Endothelial cell of umbilical vein (primary cell): ENCODE measurements at places on chromosomes 5 and 9. TPM values are rescaled to one million over a fixed set of nuclear protein-coding genes. Genes with fewer than 3 reads are reported as not detected.

DNA sequence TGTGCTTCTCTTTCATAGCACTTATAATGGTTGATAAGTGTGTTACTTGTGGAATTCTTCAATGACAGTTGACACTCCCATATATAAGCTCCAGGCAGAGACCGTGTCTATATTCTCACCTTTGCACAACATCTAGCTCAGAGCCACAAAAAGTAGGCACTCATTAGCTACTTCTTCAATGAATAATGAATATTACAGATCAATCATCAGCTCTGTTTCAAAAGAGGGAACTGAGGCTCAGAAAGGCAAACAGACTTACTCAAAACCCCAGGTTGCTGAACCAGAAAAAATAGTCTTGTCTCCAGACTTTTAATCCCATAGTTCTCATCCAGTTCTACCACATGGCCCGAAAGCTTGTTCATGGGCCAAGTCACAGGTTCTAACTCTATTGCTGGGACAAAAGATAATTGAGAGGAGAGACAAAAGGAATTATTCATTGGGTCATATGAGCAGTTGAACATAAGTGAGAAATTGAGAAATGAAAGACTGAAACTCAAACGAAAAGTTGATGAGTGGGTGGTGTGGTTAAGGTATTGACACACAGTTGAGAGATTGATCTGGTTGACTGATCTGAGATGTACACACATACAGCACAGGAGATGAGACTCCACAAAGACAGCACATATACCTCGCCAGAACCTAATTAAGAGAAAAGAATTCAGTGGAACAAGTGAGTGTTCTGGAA, 381.6 kb downstream of the EFNA5 start:
- DNase-seq = no peak

DNA sequence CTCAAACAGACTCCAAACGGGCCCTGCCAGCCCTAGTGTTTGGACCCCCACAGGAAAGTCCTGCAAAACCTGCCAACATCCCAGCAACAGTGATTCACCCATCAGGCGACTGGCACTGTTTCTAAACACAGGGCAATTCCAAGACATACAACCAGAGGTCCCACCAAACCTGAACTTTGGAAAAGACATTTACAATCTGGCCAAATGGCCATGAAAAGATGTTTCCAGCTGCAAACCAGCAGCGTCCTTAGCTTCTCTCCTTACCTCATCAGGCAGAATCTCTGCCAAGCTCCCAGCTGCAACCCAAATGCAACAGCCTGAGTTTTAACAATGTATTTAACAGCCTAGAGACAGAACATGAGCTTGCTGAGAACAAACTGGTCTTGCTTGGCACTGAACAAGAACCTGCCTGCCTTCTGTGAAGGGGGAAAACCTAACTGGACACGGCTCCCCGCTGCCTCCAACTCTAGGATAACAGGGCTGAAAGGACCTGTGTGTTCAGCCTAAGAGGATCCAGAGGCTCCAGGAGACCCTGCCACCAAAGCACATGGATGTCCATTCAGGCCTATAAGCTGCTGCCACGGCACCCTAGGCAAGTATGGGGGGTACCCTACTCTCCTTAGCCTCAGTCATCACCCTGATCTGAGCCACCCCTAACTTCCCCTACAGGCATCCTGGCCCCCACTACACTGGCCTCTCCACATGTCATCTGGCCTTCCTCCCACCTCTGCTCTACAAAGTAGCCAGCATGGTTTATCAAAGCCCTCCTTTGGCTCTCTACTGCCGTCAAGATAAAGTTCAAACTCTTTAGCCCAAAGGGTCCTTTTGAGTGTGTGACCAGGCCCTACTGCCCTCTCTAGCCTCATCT, 5.6 kb downstream of the P4HA2 start:
- peak; percentile 41 for DNase-seq

DNA sequence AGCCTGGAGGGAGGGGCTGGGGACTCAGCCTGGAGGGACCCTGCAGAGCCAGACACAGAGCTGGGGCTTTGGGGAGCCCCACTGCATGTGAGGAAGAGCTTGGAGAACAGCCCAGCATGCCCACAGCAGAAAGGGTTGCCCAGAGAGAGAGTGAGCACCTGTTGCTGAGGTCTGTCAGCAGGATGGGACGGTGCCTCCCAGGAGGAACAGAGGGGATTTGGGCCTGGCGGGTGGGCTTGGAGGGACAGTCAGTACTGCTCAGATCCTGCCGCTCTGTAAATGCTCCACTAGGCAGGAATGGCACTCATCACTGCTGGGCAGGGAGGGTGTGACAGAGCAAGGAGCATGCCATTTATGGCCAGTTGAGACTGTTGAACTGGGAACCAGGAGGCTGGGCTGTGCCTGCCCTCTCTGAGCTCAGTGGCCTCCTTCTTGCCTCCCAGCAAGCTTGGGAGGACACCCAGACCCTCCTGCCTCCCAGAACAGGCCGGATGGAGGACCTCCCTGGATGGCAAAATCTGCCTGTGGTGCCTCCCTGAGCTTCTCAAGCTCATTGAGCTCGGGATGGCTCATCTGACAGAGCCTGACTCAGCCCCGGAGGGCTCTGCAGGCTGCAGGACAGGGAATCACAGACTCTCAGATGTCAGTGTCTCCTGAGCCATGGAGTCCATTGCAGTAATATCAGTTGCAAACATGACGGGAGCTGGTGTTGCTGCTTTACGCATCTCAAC, 786 bp upstream of the HRCT1 start:
- DNase-seq = no peak

DNA sequence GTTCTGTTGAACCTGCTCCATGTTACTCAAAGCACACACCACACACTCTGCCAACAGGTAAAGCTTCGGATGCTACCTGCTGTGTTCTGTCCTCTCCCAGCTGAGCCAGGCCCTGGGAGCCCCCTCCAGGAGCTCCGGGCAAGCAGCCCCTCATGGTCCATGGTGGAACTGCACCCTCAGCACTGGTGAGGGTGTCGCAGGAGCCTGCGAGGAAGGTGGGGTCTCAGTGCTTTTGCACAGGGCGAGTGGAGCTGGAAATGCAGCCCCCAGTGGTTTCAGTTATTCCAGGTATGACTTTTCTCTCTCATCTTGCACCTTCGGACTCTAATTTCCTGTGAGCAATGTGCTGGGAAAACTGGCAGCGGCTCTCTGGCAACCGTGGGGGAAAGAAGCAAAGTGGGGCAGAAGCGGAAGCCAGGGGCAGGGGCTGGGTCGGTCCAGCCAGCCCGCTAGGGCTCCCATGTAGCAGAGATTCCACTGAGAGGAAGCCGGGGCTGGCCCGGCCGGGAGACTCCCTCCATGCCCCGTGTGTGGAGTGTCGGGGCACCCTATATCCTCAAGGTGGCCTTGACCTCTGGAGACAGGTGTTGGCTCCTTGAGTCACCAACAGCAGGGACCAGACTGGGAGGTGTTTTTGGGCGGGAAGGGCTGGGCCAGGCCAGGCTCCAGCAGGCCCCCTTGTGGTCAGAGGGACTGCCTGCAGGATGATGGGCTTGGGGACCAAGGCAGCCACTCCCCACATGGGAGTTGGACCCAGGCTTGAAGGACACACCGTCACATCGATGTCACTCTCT, 75.6 kb upstream of the PRSS3 start:
- no peak for DNase-seq

- no peak for DNase-seq
Observed at GRCh38 chr9:135220601-135221575, 133.4 kb downstream of the OLFM1 start.

- no peak for DNase-seq
Observed at GRCh38 chr5:65907135-65907534, 19.2 kb upstream of the ERBIN start.

DNA sequence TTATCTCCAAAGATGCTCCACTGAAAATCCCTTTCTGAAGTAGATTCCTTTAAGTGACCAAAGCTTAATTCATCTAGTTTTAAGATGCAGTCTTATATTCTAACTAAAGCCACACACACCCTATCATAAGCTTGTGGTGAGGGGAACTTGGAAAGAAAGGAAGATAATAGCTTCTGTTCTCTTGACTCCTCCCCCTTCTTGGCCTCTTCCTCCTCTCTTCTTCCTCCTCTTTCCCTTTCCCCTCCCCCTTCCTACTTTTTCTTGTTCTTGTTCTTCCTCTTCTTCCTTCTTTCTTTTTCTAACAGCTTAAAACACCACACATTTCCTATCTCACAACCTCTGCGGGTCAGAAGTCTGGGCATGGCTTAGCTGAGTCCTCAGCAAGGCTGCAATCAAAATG, 23.5 kb downstream of the IL7R start:
- DNase-seq = no peak

GRCh38 chr5:157463081-157463480, 3.1 kb downstream of the NIPAL4 start:
- no peak for DNase-seq

- DNase-seq = no peak
Observed at GRCh38 chr5:153523211-153523610, 32.7 kb downstream of the GRIA1 start.

DNA sequence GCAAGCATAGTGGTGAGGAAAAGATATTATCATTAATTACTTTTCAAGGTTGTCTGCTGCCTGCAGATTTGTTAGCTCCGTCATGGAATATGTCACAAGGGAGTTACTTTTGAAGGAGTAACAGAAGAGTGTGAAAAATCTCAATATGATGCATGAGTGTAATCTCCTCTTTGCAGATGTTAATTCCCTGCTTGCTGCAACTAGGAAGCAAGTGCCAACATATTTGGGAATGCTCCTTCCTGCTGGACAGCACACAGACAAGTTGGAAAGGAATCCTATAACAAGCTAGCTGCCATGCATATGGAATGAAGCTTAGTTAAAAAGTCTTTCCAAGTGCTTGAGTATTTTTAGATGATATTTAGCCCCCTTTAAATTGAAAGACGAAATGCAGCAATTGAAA, 2023.6 kb upstream of the CDH6 start:
- DNase-seq = no peak

- no peak for DNase-seq
Observed at GRCh38 chr9:23941051-23941450, 115.0 kb upstream of the ELAVL2 start.

- DNase-seq = no peak
Observed at GRCh38 chr5:142847898-142848790, 78.0 kb downstream of the ARHGAP26 start.

DNA sequence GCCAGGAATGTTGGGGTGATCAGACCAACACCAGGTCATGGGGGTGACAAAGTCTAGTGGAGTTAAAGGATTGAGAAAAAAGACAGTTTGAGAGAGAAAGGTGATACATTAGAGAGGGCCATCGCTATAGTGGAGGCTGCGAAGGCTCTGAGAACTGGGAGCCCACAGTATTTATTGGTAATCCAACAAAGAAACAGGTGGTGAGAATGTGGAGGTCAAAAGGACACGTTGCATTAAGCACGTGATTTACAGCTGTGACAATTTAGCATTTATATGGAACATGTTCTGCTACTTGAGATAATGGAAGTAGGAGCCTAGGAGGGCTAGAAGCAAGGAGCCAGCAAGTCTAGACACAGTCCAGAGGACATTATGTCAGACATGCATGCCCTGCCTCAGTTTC, 2086.5 kb upstream of the C9orf72 start:
- no peak for DNase-seq

DNA sequence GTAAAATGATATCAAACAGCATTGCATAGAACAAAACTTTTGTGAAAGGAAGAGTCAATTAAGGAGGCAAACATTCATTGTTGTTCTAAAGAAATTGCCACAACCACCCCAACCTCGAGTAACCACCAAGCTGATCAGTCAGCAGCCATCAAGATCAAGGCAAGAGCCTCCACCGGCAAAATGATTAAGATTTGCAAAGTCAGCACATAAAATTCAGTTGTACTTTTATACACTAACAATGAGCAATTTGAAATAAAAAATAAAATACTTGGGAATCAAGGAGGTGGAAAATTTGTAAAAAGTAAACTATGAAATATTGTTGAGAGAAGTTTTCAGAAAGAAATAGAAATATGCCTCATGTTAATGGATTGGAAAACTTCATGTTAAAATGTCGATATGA, 1118.5 kb downstream of the PTPRD start:
- DNase-seq = no peak

DNA sequence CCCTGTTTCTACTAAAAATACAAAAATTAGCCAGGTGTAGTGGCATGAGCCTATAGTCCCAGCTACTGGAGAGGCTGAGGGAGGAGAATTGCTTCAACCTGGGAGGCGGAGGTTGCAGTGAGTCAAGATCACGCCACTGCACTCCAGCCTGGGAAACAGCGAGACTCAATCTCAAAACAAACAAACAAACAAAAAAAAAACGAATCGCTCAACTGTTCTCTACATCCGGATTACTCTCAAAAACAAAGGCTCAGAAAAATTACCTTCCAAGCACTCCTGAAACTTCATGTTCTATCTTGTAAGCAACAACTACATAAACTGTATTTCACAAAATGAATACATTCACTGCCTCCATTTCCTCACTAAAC, 14.0 kb downstream of the UBAP2 start:
- no peak for DNase-seq

DNA sequence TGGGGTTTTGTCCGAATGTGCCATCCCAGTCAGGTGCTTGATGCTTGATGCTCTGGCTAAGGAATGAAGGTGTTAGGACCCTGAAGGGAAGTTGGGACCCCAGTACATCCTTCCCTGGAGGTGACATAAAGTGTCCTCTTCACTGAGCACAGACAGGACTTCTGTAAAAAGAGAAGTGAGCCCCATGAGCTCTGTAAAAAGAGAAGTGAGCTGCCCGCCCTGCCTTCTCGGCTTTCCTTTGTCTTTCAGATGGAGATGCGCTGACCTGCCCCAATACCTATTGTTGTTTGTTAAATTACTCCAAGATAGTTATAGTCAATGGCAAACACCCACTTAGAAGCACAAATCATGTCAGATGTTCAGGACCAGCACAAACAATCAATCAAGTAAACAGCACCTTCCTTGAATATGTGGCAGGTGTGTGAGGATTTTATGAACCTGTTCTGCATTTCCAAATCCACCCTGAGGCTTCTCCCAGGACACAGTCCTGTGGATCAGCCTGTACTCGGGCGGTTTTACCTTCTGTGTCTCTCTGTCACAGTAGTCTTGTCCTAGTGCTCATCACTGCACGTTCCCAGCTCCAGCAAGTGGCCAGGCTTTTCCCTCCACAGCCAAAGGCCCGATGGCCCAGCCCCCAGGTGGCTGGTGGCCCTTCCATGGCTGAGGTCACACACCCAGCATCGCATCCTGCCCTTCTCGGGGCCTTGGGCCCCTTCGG, 191.4 kb downstream of the MTRR start:
- DNase-seq = no peak

GRCh38 chr5:162128117-162128516, 60.5 kb downstream of the GABRG2 start:
- DNase-seq = no peak

- no peak for DNase-seq
Observed at GRCh38 chr5:31898036-31898632, 259.2 kb downstream of the PDZD2 start.

GRCh38 chr5:5155617-5156016, 15.5 kb downstream of the ADAMTS16 start:
- DNase-seq = no peak

GRCh38 chr5:82347201-82347865, 69.2 kb upstream of the RPS23 start:
- DNase-seq = no peak

The CTNND2 gene
- not detected in 2 replicates for polyA plus RNA-seq

The PANK3 gene
- 6.0 and 8.1 TPM in 2 replicates for polyA plus RNA-seq

The PCDHGB3 gene
- 1.4 and 1.8 TPM in 2 replicates for polyA plus RNA-seq

The PCDH1 gene
- 113 and 124 TPM in 2 replicates for polyA plus RNA-seq

The BTF3 gene
- 220 and 325 TPM in 2 replicates for polyA plus RNA-seq

The IL9 gene
- polyA plus RNA-seq = not detected in 2 replicates

The CNTFR gene
- polyA plus RNA-seq = not detected in 2 replicates

The CRHBP gene
- 0.08 and 0.27 TPM in 2 replicates for polyA plus RNA-seq

The GALNT12 gene
- 0.21 and 0.26 TPM in 2 replicates for polyA plus RNA-seq

The CCDC112 gene
- 2.4 and 2.8 TPM in 2 replicates for polyA plus RNA-seq
